Ascending aorta (tissue), 2 donors: ENCODE measurements at places on chromosomes 7 and 10.

- DNase-seq, result no peak
Observed at GRCh38 chr7:117581424-117581823, 101.6 kb downstream of the CFTR start.

- DNase-seq, result no peak
Observed at GRCh38 chr7:44762726-44763522, 14.3 kb downstream of the ZMIZ2 start.

DNA sequence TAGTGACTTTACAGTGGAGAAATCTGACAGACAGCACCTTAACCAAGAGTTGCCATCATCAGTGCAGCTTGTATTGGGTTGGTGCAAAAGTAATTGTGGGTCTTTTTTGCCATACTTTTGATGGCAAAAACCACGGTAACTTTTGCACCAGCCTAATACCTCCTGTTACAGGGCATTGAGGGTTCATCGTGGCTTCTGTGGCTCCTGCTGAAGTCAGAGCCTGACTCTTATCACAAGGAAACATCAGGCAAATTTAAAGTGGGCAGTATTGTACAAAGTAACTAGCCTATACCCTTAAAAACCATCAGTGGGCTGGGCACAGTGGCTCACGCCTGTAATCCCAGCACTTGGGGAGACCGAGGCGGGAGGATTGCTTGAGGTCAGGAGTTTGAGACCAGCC, 117.4 kb downstream of the HECW1 start:
- no peak for DNase-seq

DNA sequence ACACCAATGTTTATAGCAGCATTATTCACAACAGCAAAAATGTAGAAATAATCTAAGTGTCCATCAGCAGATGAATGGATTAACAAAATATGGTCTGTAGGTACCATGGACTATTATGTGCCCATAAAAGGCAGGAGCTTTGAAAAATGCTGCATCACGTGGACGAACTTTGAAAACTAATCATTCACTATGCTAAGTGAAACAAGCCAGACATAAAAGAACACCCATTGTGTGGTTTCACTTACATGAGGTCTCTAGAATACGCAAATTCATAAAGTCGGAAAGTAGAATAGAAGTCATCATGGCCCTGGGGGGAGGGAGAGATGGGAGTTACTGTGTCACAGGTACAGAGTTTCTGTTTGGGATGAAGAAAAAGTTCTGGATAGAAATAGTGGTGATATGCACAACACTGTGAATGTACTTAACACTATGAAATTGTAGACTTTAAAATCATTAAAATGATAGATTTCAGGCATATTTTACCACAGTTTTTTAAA, 377.3 kb downstream of the SDK1 start:
- DNase-seq, result no peak

GRCh38 chr10:11616021-11616420, 4.6 kb upstream of the USP6NL start:
- DNase-seq, result no peak

- DNase-seq, result no peak
Observed at GRCh38 chr7:33075818-33076518, 13.4 kb upstream of the NT5C3A start.

GRCh38 chr10:95485056-95485844, 75.9 kb downstream of the SORBS1 start:
- DNase-seq, result no peak

- no peak for DNase-seq
Observed at GRCh38 chr7:17038160-17038782, 156.5 kb upstream of the AGR3 start.

- DNase-seq, result no peak
Observed at GRCh38 chr7:20211376-20211775, 5.8 kb downstream of the MACC1 start.
